Memory B cell (primary cell): ENCODE measurements at places on chromosomes 5 and 9.

DNA sequence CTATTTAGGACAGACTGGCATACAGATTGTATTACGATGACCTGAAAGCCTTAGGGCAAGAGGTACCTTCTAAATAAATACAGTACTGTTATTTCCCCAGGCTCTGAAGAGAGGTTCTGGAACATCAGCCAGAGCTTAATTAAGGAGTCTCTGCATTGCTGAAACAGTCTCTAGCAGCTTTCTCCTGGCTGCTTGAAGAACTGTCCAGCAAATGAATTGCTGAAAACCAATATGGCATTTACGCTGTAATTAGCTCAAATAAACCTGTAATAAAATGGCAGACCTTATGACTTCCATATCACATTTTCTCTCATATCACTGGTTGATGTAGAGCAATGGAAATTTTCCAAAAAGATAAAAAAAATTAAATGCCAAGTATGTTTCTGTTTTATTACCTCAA lies 636.3 kb downstream of the GABRG2 start:
- DNase-seq = no peak

- no peak for DNase-seq
Observed at GRCh38 chr5:128111818-128112448, 28.4 kb downstream of the SLC12A2 start.

DNA sequence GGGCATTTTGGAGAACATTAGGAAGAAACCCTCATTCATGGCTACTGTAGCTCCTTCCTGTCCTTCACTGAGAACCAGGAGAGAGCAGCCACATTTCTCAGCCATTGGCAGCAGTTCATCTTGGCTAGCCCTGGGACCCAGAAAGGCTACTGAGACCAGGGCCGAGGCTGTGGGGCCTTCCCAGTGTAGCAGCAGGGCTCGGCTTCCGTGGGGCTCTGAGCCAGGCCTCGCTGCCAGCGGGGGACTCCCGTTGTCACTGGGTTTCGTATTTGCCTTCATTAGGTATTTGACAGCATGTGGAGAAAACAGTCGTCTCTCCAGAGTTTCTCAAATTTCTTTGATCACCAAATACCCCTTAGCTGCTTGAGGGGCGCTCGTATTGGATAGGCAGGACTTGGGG lies 37.3 kb upstream of the PRDM12 start:
- no peak for DNase-seq

DNA sequence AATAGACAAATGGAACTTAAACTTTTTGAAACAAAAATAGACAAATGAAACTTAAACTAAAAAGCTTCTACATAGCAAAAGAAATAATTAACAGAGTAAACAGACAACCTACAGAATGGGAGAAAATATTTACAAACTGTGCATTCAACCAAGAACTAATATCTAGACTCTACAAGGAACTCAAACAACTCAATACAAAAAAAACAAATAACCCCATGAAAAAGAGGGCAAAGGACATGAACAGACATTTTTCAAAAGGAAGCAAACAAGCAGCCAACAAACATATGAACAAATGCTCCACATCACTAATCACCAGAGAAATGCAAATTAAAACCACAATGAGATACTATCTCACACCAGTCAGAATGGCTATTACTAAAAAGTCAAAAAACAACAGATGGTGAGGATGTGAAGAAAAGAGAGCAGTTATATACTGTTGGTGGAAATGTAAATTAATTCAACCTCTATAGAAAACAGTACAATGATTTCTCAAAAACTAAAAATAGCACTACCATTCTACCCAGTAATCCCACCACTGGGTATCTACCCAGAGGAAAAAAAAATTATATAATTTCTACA lies 170.8 kb upstream of the RGMB start:
- DNase-seq = no peak

DNA sequence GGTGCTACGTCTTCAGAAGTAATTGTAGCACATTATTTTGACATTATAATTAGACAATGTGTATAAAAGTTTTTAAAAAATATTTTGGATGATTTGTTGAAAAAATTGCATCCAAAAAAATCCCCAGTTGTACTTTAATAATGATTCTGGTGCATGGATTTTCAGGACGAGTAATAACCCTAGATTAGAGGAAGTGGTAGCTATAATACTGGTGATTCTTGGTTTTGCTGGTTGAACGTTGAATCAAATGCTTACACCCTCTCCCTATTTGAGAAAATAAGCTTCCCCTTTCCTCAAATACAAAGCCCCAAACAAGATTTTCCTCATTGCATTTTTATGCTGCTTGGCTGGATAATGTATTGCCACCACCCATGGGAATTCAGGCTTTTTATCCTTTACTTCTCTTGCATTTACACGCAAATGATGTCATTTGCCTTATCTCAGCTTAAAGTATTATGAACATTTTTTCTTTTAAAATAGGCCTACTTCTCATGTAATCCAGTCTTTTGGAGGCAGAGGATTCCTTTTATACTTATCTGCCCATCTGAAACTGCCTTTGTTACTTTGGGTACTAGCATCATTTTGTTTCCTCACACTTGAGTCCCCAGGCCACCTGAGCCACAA lies 86.3 kb downstream of the UBE2R2 start:
- DNase-seq = no peak

- no peak for DNase-seq
Observed at GRCh38 chr5:36058776-36059175, 7.9 kb downstream of the UGT3A2 start.

GRCh38 chr9:133789778-133790177 lies 51.6 kb upstream of the SARDH start:
- no peak for DNase-seq
